NCI-H2227 treated with DMSO at 0.1 percent for 48 hours (cell line): ENCODE measurements at places on chromosomes 5 and 9.

GRCh38 chr9:126989847-126990842 is 75.6 kb downstream of the RALGPS1 start:
- DNase-seq: no peak

DNA sequence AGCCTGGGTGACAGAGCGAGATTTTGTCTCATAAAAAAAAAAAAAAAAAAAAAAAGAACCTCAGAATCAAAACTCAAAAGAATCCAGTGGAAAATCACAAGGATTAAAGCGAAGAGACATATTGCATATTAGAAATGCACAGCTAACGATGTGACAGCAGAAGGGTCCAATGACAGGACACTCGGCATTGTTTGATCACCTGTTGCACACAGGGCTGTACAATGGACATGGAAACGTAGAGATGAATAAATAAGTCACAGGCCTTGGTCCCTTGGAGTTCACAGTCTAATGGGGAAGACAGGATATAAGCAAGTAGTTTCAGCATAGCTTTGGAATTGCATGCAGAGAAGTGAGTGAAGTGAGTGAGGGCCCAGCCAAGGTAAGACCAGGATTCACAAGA is 25.9 kb upstream of the PIK3R1 start:
- no peak for DNase-seq

- no peak for DNase-seq
These were observed 166.1 kb downstream of the CD180 start for GRCh38 chr5:67030289-67031056.

DNA sequence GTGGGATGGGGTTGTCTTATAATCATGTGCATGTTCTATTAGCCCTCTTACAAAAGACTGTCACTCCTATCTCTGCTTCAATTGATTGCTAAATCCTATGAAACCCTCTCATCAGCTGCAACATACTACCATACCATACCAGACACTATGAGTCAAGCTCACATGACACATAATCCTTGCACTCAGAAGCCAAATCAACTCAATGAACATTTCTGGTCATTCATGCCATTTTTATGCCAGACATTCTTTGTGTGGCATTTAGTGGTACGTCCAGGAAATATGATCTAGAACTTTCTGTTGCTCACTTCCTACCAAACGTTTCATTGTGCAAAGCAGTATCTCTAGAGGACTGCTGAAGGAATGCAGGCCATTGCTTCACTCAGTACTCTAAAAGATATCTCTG is 159.2 kb upstream of the GNA14 start:
- DNase-seq: no peak

GRCh38 chr5:94244921-94245320 is 373.5 kb downstream of the KIAA0825 start:
- DNase-seq: no peak

GRCh38 chr5:15797116-15797515 is 297.1 kb downstream of the FBXL7 start:
- no peak for DNase-seq

DNA sequence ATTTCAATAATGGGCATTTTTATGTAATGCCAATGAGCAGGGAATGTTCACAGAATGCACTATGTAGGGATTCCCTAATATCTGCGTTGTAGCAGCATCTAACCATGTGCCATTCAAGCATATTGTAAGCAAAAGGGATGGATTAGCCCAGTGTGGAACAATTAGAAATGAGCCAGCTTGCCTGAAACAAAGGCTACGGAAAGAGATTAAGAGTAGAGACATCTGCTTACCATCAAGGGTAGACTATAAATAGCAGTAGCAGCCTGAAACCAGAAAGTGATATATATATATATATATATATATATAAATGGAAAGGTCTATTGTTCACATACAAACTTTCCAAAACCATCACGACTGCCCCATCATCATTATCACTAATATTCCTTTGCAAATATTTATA is 31.9 kb upstream of the CEP120 start:
- DNase-seq: no peak

DNA sequence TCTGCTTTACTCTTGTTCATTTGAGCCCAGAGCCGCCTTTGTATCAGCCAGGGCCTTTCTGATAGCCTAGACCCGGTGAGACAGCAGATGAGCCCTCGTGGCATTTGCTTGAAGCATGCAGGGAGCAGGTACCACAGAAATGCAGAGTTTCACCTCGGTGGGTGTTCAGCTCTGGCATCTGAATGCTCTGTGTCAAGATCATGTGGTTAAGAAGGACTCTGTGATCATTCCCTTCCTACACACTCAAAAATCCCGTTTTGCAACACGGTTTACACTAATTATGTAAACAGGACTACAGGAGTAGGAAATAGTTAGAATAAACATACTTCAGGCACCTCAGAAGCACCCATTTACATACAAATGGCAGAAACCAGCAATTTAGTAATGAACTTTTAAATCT is 67.2 kb downstream of the MVB12B start:
- no peak for DNase-seq

- no peak for DNase-seq
These were observed 173.4 kb upstream of the NR3C1 start for GRCh38 chr5:143576711-143577484.

GRCh38 chr5:170223360-170223759 is 9.4 kb upstream of the C5orf58 start:
- DNase-seq: no peak

DNA sequence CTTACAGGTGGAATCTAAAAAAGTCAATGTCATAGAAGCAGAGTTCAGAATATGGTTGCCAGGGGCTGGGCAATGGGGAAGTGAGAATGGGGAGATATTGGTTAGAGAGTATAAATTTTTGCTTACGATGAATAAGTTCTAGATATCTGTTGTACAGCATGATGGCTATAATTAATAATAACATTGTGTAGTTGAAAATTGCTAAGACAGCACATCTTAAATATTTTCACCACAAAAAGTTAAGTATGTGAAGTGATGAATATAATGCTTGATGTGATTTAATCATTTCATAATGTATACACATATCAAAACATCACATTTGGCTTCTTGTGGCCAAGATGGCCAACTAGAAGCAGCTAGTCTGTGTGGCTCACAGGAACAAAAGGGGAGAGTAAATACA is 425.9 kb upstream of the ACO1 start:
- DNase-seq: no peak

DNA sequence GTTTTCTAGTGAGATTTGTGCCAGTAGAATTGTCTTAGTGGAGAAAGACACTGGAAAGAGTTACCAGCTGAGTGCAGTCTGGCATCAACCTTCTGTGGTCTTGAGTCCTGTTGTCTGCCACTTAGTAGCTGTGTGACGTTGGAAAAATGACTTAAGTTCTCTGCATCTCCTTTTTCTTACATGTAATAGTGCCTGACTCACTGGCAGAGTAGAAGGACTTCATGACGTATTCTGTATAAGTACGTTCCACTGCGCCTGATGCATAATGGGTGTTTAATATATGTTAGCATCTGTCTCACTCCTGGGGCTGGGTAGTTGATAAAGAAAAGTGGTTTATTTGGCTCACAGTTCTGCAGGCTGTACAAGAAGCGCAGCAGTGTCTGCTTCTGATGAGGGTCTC is 144.8 kb downstream of the ST8SIA4 start:
- DNase-seq: no peak
